ENCODE measurements at places on chromosomes 4 and X.

GRCh38 chr4:168822481-168822880 lies 187.6 kb downstream of the CBR4 start:
- DNase-seq: no peak

- no peak for DNase-seq
Observed at GRCh38 chr4:112953262-112953661, 96.2 kb upstream of the ANK2 start.

- DNase-seq: no peak
Observed at GRCh38 chrX:45900766-45901615, 644.2 kb downstream of the ZNF674 start.

GRCh38 chr4:76589872-76590797 lies 155.1 kb downstream of the SHROOM3 start:
- DNase-seq: no peak

- DNase-seq: no peak
Observed at GRCh38 chrX:140712413-140713173, 3.0 kb downstream of the LINC00632 start.

DNA sequence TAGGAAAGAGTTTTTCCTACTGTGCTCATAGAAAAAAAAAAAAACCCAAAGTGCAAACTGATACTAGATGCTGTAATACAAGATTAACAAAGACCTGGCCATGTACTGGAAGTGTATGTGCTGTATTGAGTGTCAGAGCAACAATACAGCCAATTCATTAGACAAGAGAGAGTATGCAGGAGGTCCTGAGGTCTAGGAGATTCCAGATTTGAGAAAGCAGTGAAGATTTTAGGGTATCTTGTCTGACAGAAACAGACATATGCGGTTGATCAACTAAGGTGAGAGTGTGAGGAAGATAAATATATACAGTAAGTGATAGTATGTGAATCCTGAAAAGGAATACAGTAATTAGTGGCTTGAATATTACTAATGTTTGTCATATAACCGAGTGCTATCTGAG lies 3.0 kb downstream of the GPR174 start:
- no peak for DNase-seq

GRCh38 chr4:3304831-3305609 lies 12.2 kb downstream of the RGS12 start:
- no peak for DNase-seq

GRCh38 chrX:1400742-1401471 lies 9.0 kb upstream of the SLC25A6 start:
- no peak for DNase-seq

- no peak for DNase-seq
Observed at GRCh38 chrX:151370906-151371305, 26.1 kb upstream of the VMA21 start.

- DNase-seq: no peak
Observed at GRCh38 chr4:159410076-159410777, 307.3 kb downstream of the RAPGEF2 start.

DNA sequence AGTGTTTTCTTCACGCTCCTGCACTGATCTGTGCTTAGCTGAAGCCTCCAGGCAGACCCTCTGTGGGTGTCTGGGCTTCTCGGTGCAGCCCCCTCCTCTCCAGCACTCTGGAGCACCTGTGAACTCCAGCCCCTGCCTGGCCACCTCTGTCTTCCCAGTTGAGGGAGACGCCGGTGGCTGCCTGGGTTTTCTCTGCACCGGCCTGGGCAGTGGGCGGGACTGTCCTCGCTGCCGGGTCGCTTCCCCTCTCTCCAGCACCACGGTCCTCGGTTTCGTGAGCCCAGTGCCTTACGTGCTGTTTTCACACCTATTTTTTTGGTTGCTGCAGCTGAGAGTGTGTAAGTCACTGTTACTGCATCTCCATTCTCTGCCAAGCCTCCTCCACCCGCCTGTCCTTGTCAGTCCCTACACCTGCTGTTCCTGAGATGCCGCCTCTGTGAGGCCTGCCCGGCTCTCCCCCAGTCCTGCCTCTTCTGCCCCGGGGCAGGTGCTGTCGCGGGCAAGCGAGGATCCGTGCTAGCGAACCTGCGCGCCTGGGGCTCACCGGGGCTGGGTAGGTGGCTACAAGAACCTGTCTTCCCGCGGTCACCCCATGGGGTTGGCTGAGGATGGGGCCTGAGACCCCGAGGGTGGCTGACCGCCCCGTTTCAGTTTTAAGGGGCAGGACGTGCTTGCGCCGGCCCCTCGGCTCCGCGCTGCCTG lies 2.4 kb upstream of the FGFRL1 start:
- DNase-seq: no peak

- no peak for DNase-seq
Observed at GRCh38 chrX:110531873-110532580, 173.4 kb downstream of the RTL9 start.
